Stimulated activated CD8-positive, alpha-beta memory T cell treated with anti-CD3 and anti-CD28 coated beads, Interleukin-15, amount 100 ng/mL, for 24 hours (primary cell): ENCODE measurements at places on chromosomes 12 and 14.
A peak's percentile ranks its signal among the peaks of the same experiment; 100 is the strongest.

DNA sequence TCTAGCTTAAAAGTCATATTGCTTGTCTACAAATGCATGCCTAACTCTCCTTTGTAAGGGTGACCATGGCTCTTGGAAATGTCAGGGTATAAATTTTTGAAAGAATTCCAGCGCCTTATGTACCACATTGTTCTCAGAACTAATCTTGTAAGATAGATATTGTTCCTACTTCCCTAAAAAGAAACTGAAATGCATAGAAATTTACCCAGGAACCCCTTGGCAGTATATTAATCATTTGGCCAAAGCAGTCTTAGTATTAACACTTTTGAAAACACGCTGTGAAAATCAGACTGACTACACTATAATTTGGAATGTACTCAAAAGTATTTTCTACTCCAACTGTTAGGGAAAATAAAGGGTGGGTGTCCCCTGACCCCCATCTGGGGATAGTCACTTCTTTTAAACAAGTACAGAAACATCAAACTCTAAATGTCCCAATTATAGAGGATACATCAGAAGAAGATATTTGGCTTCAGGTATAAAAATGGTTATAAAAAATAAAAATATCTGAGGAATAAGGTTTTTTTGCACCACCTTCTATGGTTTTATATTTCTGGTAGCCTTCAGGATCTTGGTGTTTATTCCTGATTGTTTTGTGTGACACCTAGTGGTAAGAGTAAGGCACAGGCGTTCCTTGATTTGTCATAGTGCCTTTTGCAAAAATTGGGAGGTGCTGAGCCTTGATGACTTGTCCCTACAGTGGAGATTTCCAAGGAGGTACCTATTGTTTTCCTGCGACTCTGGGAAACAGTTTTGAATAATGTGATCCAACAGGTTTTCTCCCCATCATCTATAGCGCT is 2.2 kb upstream of the NFKBIA start:
- no peak for DNase-seq

- no peak for DNase-seq
Measured at GRCh38 chr14:61467296-61467695, 145.9 kb downstream of the PRKCH start.

DNA sequence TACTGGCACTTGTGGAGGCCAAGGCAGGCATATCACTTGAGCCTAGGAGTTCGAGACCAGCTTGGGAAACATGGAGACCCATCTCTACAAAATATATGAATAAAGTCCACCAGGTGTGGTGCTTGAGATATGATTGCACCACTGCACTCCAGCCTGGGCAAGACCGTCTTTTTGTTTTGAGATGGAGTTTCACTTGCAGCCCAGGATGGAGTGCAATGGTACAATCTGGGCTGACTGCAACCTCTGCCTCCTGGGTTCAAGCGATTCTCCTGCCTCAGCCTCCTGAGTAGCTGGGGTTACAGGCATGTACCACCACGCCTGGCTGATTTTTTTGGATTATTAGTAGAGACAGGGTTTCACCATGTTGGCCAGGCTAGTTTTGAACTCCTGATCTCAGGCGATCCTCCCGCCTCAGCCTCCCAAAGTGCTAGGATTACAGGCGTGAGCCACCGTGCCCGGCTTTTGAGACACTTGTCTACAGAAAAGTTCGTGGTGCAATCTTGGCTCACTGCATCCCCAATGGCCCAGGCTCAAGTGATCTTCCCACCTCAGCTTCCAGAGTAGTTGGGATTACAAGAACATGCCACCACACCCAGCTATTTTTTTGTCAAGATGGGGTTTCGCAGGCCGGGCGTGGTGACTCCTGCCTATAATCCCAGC is 16.3 kb upstream of the ATP5F1B start:
- no peak for DNase-seq

GRCh38 chr12:62799766-62800406 is 135.1 kb downstream of the PPM1H start:
- no peak for DNase-seq

DNA sequence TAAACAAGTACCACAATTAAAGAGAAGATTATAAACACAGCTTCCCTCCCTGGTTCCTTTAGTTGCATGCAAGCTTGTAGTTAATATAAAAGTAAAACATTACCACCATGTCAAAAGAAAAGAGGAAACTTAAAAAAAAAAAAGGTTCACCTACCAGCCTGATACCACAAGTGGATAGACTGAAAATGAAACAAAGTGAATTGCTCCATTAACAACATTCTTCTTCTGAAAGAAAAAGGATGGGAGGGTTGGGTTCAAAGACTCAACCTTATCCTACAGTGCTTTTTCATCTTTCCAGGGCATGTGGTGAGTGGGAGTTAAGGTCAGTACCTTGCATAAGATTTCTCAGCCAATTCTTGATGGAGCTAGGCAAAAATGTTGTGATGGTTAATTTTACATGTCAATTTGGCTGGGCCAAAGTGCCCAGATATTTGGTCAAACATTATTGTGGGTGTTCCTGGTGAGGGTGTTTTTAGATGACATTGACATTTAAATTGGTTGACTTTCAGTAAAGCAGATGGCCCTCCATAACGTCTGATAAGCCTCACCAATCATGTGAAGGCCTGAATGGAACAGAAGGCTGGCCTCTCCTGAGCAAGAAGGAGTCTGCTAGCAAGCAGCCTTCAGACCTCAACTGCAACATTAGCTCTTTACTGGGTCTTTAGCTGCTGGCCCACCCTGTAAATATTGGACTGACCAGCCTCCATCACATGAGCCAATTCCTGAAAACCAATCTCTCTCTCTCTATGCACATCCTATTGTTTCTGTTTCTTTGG is 28.8 kb downstream of the VCPKMT start:
- DNase-seq = no peak

DNA sequence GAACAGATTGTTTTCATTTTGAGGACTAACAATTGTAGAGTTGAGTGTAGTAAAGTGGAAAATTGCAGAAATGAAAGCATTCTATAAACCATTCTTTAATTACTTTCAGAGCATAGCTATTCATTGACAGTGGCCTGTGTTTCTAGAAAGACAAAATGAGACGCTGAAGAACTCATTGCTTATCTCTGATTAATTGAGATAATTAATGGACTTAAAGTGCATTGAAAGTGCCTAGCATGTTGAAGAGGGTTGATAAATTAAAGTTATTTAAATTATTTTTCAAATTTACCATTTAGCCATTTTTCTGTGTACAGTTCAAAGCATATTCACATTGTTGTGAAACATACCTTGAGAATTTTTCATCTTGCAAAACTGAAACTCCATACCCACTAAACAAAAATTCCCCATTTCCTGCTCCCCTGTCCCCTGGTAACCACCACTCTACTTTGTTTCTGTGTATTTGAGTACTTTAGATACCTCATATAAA is 57.4 kb downstream of the DAAM1 start:
- no peak for DNase-seq

DNA sequence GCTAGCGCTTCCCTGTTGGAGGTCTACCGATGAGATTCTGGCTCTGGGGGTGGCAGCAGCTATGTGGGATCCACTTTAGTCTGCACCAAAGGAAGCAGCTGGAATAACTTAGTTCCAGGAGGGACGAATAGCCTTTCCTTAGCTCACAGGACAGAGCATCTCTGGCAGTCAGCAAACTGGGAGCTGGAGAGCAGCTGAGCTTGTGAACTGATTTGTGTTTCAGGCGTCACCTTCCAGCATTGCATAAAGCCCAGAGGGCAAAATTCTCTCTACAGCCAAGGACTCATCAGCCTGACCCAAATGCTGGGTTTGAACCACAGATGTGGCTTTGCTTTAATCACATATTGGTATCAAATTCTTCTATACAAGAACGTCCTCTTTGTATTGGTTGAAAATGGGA is 81.9 kb upstream of the PELI2 start:
- no peak for DNase-seq

DNA sequence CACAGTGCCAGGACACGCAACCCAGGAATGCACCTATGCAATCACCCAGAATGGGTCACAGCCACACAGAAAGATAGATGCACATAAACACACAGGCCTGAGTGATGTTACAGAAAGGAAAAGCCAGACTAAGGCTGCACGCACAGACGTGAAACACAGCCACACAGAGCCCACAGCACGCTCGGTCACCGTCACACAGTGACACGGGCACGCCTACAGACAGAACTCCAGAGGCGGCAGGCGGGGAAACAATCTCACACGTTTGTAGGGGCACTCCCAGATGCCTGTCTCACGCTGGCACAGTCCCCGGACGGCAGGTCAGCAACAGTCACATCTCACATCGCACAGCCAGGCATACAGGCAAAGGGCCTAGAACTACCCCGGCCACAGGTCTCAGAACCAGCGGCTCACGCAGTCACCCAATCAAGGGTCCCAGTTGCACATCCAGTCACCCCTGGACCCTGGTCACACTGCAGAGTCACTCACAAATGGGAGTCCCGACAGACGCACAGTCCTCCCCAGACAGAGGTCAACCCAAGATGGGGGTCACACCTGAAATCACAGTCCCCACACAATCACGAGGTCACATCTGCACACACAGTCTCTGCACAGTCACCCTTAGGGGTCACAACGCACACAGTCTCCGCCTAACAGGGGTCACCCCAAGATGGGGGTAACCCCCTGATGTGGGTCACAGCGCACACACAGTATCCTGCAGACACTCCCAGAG is 790 bp downstream of the SSH1 start:
- peak; percentile 21 for DNase-seq

GRCh38 chr12:93379326-93379980 is 1.7 kb downstream of the NUDT4 start:
- no peak for DNase-seq
